ENCODE measurements at places on chromosomes 2 and 18. TPM values are rescaled to one million over a fixed set of nuclear protein-coding genes. Genes with fewer than 3 reads are reported as not detected.

DNA sequence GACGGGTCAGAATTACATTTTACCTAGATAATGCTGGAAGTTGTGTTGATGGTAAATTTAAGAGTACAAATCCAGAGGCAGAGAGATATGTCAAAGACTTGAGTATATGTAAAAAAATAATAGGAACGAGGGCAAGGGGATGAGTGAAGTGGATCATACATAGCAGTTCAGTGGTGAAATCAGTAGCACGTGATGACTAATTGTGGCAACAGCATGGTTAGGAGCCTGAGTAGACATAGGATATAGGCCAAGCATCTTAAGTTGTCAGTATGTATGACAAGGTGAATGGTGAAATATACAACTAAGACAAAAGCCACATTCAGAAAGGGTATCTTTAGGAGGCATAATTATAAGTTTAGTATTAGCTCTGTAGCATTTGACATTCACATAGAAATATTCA, 826.5 kb upstream of the PIK3C3 start:
- DNase-seq = no peak

- no peak for DNase-seq
Observed at GRCh38 chr2:162063281-162063680, 10.7 kb downstream of the DPP4 start.

DNA sequence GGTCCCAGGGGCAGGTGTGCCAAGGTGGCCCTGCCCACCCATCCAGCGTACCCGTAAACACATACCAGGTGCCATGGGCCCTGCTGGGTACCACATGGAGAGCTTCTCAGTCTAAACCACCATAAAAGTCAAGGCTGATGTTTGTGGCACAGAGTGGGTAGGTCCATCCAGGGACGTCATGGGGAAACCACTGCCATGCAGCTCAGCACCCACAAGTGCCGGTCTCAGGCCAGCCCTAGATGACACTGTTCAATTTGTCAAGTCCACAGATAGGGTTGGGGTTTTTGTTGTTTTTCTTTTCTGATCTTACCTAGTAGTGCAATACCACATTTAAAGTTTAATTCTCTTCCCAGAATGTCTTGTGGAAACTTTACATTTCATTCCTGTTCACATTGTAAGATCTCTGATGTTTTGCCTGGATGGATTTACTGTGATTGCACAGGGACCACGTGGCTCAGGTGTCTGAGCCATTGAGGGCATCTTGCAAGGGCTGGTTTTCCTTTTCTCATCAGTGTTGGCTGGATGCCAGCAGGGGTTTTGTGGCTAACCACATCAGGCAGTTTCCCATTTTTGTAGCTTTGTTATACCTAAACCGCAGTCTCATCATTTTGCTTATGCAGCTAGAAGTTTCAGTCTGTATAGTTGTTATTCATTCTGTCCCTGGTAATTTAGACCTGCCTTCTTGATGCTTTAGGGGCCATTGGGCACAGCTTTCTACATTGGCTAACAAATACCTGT, 64.7 kb downstream of the STK25 start:
- DNase-seq = no peak

- no peak for DNase-seq
Observed at GRCh38 chr2:86047575-86048382, 57.9 kb downstream of the POLR1A start.

GRCh38 chr2:208033701-208034502, 8.6 kb upstream of the PLEKHM3 start:
- no peak for DNase-seq

GRCh38 chr2:127680706-127681287, 5.5 kb upstream of the LIMS2 start:
- DNase-seq = no peak

DNA sequence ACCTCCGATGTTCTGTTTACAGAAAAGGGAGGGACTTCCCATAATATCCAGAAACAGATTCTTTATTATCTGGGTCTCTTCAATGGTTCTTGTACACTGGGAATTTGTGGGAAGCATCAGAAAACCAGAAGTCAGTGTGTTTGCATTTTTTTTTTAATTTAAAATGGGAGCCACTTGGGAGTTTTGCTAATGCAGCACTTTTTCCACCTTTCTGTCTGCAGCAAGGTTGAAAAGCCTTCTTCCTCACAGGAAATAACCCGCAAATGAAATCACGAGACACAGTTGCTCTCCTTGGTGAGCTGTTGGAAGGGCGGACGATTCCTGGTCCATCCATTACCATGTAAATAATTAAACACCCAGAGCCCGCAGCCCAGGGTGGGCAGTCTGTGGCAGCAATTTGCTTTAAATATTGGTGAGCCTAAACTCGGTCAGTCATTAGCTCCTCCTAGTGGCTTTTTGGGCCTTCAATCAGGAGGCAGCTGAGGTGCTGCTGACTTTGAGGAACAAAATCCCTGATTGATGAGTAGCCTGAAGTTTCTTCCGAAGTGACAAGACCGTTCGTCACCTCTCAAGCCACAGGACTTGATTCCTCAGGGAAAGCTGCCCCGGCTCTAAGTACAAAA, 471.5 kb downstream of the EPHA4 start:
- DNase-seq = no peak

DNA sequence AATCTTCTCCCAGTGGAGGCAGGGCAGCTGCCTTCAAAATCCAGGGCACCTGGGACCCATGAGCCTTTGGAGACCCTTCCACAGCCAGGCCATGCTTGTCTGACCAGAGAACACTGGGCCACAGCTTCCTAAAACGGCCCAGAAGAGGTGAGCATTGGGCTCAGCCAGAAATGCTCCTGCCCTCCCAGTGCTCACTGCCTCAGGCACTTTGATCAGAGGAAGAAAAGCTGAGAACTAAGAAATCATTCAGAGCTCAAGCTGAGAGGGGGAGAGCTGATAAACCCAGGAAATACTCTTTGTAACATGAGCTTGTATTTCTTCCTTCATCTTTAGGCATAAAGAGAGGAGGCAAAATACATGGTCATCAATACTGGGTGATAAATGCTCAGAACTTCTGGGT, 365.5 kb upstream of the KLHL29 start:
- DNase-seq = no peak

DNA sequence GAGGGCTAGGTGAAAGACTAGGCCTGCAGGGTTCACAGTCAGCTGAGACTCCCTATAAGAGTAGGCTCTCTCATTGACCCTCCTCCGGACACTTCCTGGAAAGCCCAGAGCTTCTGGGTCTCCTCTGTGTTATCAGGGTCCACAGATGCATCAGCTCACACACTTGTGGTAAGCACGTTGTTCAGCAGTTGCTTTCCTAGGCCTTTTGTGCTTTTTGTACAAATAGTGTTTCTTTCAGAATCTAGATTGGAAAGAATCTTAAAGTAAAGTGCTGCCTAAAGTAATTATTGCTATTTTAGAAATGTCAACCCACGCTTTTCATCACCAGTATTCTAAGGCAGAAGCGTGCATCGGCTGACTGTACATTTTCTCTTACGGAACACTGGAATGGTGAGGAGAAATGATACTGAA, 15.5 kb downstream of the SLC9A2 start:
- DNase-seq = no peak

Gene MYL12B
- 95.0 TPM for total RNA-seq

Gene ZNF407
- 32.0 TPM for total RNA-seq

Gene DNAH7
- 12.1 TPM for total RNA-seq

Gene NT5DC4
- total RNA-seq = not detected

Data from cerebellum (tissue), 4 donors.